ENCODE measurements at places on chromosomes 5 and 9.

DNA sequence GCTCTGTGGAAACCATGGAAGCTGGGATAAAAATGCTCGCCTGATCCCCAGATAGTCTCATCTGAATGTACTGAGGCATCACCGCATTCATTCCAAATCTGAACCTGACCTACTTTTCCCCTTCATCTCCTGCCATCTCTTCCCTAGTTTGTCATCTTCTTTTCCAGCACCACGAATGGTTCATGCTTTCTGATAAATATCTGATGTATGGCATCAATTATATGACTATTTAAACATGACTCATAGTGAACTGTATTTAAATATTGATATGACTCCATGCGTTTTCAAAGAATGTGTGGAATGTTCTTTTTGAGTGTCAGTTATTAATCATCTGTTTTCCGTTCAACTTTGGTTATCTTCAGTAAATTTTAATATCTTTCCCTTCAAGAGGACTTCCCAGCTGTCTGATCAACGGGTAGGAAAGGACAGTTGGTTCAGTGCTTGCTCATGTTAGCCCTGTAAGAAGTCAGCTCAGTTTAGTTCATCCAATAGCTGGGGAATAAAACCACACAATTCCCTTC lies 21.1 kb downstream of the BASP1 start:
- DNase-seq = peak; percentile 58

GRCh38 chr5:62316176-62316502 lies 10.1 kb downstream of the KIF2A start:
- no peak for DNase-seq

- no peak for DNase-seq
These were observed 135.7 kb downstream of the TLR4 start for GRCh38 chr9:117839862-117840261.

DNA sequence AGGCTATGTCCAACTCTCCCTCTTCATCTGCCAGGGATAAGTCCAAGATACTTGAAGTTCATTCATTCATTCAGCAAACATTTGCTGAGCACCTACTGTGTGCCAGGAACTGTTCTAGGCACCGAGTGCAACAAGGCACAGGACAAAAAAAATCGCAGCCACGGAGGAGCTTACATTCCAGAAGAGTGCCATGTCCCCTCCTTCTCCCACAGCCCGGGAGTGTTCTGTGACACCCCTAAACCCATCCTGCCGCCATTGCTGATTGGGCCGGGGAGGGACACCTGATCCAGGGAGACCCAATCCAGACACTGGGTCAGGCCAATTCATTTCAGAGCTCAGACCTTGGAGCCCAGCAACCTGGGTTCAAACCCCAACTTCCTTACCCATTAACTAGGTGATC lies 58.1 kb upstream of the NEURL1B start:
- DNase-seq = no peak

DNA sequence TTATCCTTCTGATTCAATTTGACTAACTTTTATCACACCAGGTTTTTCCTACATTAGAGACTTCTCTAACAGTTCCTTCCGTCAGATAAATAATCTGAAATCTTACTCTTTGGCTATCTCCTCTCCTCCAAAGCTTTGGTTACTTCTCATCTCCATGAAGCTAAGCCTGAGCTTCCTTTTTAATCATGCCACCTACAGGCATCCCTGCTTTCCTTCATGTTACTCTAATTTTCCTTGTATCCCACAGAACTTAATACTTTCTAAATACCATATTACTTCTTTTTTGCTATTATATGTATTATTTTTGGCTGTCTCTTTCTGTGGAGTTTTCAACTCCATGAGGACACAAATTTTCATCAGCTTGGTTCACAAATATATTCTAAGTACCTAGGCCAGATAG lies 49.7 kb downstream of the C9 start:
- DNase-seq = no peak

DNA sequence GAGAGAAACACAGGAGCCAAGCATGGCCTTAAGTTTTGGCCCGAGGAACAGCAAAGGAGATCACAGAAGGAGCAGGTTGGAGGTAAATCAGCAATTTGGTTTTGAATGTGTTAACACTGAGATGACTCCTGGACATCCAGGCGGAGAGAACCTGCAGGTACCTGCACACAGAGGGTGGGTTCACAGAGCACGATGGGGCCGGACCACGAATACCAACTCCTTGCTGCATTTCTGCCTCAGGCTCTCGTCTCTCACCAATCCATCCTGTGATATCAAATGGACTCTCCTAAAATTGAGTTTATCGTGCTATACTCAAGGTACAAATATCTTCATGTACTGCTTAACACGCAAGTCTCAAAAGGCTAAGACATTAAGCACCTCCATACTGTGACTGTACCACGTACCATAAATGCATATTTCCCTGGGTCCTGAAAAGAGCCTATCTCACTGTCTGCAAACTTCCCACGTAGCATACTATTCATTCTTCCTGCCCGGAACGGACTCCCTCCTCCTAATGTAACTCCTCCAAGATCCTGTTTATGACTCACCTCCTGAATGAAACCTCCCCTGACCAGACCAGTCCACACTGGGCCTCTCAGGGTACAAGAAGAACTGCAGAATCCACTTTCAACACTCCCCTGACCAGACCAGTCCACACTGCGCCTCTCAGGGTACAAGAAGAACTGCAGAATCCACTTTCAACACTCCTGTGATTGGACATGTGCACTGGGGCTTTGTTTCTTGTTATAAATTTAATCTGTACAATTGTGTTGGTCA lies 380.8 kb upstream of the RFX3 start:
- peak; percentile 13 for DNase-seq

- DNase-seq = peak; percentile 97
These were observed 191.6 kb upstream of the MSX2 start for GRCh38 chr5:174532455-174533453.
